ENCODE measurements at places on chromosomes 1 and 21. TPM values are rescaled to one million over a fixed set of nuclear protein-coding genes. Genes with fewer than 3 reads are reported as not detected.

The KCNQ4 gene
- not detected for polyA plus RNA-seq

- no peak for DNase-seq
Observed at GRCh38 chr1:198363625-198364151, 176.8 kb downstream of the ATP6V1G3 start.

GRCh38 chr1:59092126-59092525 lies 204.8 kb upstream of the FGGY start:
- peak; percentile 58 for DNase-seq

DNA sequence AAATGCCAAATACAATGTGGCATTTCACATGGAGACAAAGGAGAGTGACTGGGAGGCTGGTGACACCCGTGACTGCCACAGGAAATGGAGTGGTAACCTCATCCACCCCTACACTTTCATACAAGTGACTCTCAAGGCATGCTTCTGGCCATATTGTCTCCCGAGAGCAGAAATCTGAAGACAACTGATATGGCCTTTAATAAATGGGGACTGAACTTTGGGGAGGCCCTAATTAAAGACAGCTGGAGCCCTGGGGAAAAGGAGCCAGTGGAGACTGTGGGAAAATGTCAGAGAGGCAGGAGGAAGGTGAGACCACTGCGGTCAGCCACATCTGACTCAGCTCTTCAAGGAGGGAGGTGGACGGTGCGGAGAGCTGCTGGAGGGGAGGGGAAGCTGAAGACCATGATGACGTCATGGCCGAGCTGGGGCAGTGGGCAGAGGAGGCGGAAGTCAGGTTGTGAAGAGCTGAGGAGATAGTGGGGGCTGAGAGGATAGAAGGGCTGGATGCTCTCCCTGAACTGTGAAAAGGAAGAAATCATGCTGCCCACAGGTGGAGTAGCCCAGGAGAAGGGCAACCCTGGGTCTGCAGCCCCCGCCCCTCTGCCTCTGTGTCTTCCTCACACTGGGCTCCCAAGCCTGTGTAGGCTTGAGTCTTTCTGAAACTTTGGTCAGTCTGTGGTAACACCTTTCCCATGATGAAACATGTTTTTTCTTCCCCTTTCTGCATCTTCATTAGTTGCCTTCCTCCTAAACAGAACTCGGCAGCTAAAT lies 14.0 kb upstream of the NCF2 start:
- DNase-seq = peak; percentile 83

DNA sequence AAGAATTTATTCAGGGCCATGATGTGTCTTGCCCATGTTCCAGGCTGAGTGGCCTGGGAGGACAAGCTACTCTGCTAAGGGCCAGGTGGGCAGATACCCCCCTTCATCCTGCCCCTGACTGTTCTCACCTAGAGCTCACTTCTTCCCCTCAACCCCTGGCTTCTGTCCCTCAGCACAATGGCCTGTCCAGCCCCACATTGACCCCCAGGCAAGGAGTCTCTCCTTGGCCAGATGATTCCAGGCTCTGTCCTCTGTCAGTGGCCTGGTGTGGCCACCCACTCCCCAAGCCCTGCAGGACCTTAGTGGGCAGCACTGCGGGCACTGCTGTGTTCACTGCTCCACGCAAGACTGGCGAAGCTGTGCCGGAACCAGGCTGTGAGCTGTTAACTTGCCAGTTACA lies 460.0 kb downstream of the MATN1 start:
- DNase-seq = no peak

GRCh38 chr1:59332983-59333382 lies 36.1 kb downstream of the FGGY start:
- peak; percentile 57 for DNase-seq

GRCh38 chr1:243963571-243963970 lies 87.5 kb upstream of the ZBTB18 start:
- peak; percentile 50 for DNase-seq

DNA sequence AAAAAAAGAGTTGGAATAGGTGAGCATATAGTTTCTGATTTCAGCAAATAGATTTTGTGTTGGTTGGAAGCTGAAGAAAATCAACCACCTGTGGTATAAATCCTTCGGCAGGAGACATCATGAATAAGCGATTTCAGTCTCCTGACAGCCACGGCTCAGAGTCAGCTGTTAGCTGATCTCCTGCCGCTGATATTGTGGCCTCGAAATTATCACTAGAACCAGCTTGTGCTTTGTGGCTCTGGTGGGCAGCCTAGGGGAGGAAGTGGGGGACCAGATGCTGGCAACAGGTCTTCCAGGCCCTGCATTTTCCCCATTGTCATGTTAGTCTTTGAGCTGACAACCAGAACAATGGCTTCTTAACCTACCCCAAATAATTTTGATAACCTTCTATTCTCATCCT lies 842 bp upstream of the GCSAML start:
- DNase-seq = no peak

The LCE1B gene
- polyA plus RNA-seq = not detected

- no peak for DNase-seq
Observed at GRCh38 chr1:41777695-41778094, 141.0 kb downstream of the HIVEP3 start.

DNA sequence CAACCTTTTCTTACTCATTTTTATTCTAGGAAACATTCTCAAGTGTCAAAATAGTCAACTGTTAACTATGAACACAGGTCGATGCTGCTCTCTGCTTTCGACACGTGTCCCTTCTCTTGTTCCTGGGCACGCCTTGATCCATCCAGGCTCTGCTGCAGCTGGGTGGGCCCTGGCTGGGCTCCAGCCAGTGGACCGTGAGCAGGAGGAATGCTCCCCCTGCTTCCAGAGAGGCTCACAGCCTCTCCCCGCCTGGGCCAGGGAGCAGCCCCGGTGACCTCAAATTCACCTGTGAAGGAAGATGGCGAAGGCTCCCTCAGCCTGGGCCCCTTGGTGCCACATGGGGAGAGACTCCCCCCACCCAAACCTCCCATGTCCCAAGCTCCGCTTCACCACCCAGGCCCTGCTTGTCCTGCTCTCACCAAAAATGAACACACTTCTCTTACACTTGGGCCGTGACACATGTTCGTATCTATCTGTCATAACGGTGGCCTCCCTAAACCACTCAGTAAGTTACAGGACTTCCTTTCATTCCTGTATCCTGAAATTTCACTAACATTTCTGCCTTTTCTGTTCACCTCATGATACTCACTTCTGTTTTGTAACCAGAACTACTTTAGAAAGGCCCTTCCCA lies 24.6 kb upstream of the ADARB1 start:
- peak; percentile 45 for DNase-seq

The CHRM3 gene
- not detected for polyA plus RNA-seq

The TACSTD2 gene
- polyA plus RNA-seq = 1.8 TPM

GRCh38 chr1:208139434-208140045 lies 104.6 kb downstream of the PLXNA2 start:
- DNase-seq = no peak

DNA sequence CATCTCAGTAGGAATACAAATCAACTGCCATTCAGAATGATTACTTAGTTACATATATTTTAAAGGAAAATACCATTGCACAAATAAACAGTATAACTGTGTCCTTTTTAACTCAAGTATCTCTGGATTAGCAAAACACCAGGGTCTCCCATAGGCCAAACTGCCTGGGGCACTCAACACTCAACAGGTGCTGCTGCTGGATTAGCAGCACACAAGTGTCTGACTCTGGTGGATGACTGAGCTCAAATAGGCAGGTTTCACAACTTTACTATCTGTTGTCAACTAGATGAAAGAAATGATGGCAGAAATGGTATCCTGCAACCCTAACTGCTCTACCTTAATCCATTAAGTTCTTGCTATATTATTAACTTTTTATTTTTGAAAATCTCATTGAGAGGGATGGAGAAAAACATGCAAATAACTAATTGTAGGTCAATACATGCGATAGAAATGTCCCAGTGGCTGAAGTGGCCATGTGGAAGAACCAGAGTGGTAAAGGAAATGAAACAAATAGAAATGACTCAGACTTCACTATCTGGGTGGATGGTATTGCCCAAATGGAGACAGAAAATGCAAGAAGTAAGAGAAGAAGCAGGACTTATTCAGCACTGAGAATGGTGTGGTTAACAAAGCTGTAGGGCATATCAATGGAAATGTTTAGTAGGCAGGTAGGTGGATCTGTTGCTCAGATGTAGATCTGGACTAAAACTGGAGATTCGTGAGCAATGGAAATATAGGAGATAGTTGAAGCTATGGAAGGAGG lies 90.8 kb upstream of the CCDC190 start:
- peak; percentile 19 for DNase-seq

The FMO2 gene
- not detected for polyA plus RNA-seq

The C4BPA gene
- polyA plus RNA-seq = not detected

DNA sequence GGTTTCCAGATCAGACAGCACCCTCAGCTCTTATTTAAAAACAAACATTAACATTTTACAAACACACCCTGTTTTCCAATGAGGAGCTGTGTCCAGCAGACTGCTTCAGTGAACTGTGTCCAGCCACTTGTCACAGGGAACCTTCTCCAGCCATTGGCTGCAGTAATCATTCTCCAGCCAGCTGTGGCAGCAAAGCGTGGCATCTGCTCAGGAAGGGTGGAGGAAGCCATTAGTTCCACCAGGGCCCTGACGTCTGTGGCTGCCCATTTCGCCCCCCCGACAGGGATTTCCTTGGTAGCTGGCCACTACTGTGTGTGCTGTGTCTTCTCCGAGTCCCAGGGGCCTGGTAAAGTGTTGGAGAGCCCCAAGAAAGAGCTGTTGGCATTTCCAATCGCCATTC lies 62.9 kb upstream of the SELENON start:
- DNase-seq = peak; percentile 23

GRCh38 chr1:184152434-184152898 lies 100.9 kb downstream of the TSEN15 start:
- DNase-seq = peak; percentile 46

DNA sequence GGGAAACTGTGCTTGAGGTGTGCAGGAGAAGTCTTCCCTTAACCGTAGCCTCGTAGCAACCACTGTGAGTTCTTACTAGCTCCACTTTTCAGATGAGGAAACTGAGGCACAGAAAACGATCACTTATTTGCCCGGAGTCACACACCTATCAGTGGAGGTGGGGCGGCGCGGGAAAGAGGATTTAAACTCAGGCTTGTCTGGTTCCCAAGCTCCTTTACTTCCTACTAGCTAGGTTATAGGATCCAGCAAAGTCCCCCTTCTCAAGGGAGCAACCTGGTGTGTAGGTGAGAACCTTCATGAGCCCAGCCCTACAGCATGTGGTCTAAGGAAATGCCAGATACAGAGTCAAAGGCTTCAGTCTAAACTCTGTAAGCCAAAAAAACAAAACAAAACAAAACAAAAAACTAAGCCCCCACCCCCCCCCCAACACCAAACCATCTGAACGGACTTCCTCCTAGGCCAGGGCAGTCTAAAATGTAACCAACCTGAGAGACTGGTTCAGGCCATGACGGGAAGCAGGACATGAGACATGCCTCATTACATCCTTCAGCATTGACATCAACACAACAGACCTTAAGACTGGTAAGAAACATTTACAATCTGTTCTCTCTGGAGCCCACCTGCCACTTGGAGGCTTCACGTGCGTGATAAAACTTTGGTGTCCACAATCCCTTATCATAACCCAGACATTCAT lies 709 bp upstream of the FBXO42 start:
- no peak for DNase-seq

DNA sequence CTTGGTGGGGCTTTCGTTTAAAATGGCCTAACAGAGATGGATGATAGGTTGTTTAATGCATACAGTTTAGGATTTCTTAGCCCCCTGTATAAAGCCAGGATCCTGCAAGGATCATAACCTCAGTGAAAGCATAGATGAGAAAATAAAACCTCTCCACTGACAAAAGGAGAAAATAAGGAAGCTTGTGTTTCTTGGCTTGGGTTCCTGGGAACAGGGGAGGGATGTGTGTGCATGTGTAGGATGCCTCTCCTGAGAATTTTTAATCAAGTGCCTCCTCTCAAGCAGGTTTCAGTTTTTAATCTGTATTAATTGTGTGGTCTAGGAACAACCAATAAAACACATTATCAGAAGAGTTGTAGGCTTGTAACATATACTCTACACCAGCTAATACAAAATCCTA lies 26.1 kb downstream of the PRKACB start:
- DNase-seq = no peak

DNA sequence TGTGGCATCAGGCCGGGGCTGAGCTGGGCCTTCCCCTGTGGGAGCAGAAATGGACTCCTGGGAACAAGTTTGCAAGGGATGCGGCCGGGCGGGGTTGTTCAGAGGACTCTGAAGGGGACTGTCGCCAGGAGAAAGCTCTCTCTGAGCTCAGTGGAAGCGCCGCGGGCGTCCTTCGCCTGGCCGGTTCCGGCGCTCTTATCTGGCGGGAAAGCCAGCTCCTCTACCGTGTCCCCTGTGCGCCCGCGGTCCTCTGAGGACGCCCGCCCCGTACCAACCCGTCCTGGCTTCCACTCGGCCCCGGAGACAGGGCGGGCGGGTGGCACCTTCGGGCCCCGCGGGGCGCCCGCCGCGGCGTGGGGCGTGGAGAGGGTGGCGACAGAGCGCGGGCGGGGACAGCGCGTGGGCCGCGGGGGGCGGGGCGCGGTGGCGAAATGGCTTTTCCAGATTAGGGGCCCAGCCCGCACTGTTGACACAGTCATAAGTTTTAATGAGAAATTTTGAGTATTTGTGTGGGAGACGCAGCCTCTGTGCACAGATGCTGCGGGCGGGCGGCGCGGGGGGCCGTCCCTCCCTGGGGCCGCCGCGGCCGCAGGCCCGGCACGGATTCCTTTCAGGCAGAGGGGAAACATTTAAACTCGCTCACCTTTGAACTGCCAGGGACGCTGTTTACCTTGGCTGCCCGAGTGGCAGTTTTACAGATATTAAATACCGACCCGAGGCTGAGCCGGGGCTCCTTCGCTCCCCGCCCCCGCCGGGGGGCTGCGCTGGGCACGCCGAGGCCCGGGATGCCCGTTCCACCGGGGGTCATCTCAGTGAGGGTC lies 70.2 kb downstream of the FOXD2 start:
- DNase-seq = peak; percentile 30

GRCh38 chr21:29638761-29639327 lies 301.0 kb downstream of the GRIK1 start:
- DNase-seq = no peak
